ENCODE measurements at places on chromosomes 13 and 19.

- peaks cover 2% of the 10 kb centered on the region for H3K4me1 ChIP-seq
- H3K27me3 ChIP-seq, result no peaks in the 10 kb centered on the region
- H3K4me3 ChIP-seq, result no peak overlapping the region
- DNase-seq, result peak; percentile 76
- H3K27ac ChIP-seq, result no peak overlapping the region
These were observed 8.3 kb upstream of the SYCN start for GRCh38 chr19:39212375-39212742.

GRCh38 chr13:109275852-109276251 lies 510.5 kb downstream of the IRS2 start:
- no peaks in the 10 kb centered on the region for H3K4me1 ChIP-seq
- H3K27me3 ChIP-seq, result no peaks in the 10 kb centered on the region
- no peak overlapping the region for H3K27ac ChIP-seq
- no peak for DNase-seq
- no peaks in the 10 kb centered on the region for H3K36me3 ChIP-seq
- no peak overlapping the region for H3K4me3 ChIP-seq

DNA sequence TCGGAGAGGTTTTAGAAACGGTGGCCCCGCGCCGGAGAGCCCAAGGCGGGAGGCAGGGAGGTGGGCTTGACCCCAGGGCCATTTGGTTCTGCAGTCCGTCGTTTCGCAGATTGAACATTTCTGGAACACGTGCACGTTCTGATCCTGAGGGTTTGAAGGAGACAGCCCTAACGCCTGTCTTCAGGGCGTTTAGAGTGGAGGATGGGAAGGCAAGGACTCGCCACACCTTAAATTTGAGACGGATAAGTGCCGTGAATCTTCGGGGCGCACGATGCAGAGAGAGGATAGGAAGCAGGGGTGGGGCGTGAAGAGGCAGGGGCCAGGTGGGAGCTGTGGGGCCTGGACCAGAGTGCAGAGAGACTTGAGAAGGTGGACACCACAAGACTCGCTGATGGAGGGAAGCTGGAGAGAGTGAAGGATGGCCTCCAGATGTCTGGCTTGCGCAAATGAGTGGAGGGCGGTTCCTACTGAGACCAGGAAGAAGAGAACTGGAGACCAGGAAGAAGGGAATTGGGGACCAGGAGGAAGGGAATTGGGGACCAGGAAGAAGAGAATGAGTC lies 804 bp upstream of the MIER2 start:
- no peak overlapping the region for H3K27ac ChIP-seq
- peaks cover 9% of the 10 kb centered on the region for H3K27me3 ChIP-seq
- DNase-seq, result no peak
- H3K4me3 ChIP-seq, result peak overlapping the region; percentile 80

- no peaks in the 10 kb centered on the region for H3K27me3 ChIP-seq
- H3K36me3 ChIP-seq, result peaks cover 64% of the 10 kb centered on the region
- DNase-seq, result no peak
These were observed 53.0 kb downstream of the ARHGEF7 start for GRCh38 chr13:111168107-111168506.

GRCh38 chr13:46656786-46657185 lies 103.8 kb downstream of the LRCH1 start:
- no peaks in the 10 kb centered on the region for H3K27me3 ChIP-seq
- peaks cover 19% of the 10 kb centered on the region for H3K4me1 ChIP-seq
- DNase-seq, result no peak
- H3K4me3 ChIP-seq, result peak overlapping the region; percentile 25

DNA sequence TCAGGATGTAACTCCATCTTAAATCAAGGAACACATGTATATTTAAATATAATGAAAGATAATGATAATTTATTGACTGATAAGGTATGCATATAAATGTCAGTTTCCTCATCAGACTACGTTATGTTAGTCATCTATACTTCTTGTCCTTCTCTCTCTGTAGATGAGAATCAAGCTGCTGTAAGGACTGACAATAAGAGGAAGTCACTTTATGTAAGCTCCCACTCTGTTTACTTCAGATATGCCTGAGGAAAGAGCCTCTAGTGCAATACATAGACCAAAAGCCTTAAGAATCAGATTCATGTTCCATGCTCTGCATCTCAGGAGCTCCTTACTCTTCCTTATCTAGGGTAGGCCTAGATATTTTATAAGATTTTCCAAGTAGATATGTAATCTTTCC lies 9.6 kb upstream of the SLITRK6 start:
- H3K4me1 ChIP-seq, result no peaks in the 10 kb centered on the region
- DNase-seq, result no peak
- no peaks in the 10 kb centered on the region for H3K36me3 ChIP-seq
- H3K4me3 ChIP-seq, result no peak overlapping the region

- no peak for DNase-seq
- no peaks in the 10 kb centered on the region for H3K4me1 ChIP-seq
- H3K4me3 ChIP-seq, result no peak overlapping the region
These were observed 483.3 kb upstream of the SPRY2 start for GRCh38 chr13:80824229-80824628.

DNA sequence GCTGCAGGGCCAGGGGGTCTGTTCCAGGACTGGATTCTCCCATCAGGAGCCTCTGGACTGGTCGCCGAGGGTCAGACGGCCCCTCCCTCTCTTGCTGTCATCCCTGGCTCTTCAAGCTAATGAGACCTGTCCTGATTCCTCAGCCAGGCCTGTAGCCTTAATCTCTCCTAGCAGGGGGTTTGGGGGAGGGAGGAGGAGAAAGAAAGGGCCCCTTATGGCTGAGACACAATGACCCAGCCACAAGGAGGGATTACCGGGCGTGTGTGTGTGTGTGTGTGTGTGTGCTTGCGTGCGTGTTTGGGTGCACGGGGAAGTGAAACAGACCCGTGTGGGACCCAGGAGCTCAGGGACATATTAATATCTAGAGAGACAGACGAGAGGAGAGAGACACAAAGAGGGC lies 1.9 kb upstream of the CRX start:
- H3K27ac ChIP-seq, result no peak overlapping the region
- H3K27me3 ChIP-seq, result peaks cover 28% of the 10 kb centered on the region
- peaks cover 4% of the 10 kb centered on the region for H3K4me1 ChIP-seq

GRCh38 chr13:30256713-30257467 lies 50.5 kb downstream of the KATNAL1 start:
- no peak overlapping the region for H3K4me3 ChIP-seq
- H3K36me3 ChIP-seq, result peaks cover 16% of the 10 kb centered on the region
- no peak overlapping the region for H3K27ac ChIP-seq

- peaks cover 5% of the 10 kb centered on the region for H3K27me3 ChIP-seq
- DNase-seq, result no peak
- peak overlapping the region; percentile 19 for H3K27ac ChIP-seq
These were observed 11.9 kb upstream of the GARIN5A start for GRCh38 chr19:50488389-50489194.

DNA sequence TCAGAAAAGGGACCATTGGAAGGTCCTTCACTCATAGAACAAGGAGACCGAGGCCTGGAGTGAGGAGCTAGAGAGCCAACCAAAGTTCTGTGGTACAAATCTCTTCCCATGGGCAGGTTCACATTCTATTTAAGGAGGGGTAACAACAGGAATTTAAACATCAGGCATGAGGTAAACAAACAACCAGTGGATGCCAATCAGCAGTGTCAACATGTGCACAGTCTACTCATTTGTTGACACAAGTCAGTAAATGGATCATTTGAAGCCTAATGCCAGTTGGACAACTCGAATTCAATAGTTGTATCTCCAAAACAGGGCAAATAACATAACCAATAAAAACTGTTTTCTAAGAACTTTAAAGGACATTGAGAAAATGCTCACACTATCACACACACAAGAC lies 6.3 kb upstream of the DOCK9 start:
- H3K4me1 ChIP-seq, result peaks cover 34% of the 10 kb centered on the region
- H3K4me3 ChIP-seq, result no peak overlapping the region
- no peaks in the 10 kb centered on the region for H3K27me3 ChIP-seq
- peaks cover 8% of the 10 kb centered on the region for H3K36me3 ChIP-seq
- no peak overlapping the region for H3K27ac ChIP-seq
- no peak for DNase-seq

DNA sequence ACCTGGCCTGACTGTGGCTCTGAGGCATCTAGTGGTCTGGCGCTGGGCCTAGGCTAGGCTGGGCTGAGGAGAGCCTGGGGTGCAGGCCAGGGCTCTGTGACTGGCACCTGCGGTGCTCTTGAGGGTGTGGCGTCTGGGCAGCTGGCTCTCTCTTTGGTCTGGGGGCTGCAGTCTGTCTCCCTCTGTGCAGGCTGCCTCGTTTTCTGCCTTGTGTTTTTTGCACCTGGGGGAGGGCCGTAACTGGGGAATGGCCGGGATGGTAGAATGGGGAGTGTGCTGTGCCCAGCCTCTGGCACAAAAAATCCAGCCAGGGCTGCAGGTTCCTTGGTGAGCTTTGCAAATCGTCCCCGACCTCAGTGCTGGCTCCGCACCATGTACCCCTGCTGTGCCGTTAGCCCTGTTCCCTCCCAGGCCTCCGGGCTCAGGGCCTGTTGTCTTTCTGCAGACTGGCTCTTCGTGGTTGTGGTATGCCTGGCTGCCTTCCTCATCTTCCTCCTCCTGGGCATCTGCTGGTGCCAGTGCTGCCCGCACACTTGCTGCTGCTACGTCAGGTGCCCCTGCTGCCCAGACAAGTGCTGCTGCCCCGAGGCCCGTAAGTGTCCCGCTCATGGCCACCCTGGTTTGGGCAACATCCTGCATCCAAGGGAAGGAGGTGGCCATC lies 6.5 kb upstream of the USF2 start:
- H3K4me1 ChIP-seq, result peaks cover 17% of the 10 kb centered on the region
- peak; percentile 28 for DNase-seq
- no peak overlapping the region for H3K4me3 ChIP-seq
- H3K36me3 ChIP-seq, result peaks cover 2% of the 10 kb centered on the region
- H3K27ac ChIP-seq, result no peak overlapping the region
- no peaks in the 10 kb centered on the region for H3K27me3 ChIP-seq

GRCh38 chr13:97654236-97654635 lies 220.3 kb downstream of the RAP2A start:
- H3K4me1 ChIP-seq, result no peaks in the 10 kb centered on the region
- no peaks in the 10 kb centered on the region for H3K36me3 ChIP-seq
- peaks cover 3% of the 10 kb centered on the region for H3K27me3 ChIP-seq
- H3K27ac ChIP-seq, result no peak overlapping the region

DNA sequence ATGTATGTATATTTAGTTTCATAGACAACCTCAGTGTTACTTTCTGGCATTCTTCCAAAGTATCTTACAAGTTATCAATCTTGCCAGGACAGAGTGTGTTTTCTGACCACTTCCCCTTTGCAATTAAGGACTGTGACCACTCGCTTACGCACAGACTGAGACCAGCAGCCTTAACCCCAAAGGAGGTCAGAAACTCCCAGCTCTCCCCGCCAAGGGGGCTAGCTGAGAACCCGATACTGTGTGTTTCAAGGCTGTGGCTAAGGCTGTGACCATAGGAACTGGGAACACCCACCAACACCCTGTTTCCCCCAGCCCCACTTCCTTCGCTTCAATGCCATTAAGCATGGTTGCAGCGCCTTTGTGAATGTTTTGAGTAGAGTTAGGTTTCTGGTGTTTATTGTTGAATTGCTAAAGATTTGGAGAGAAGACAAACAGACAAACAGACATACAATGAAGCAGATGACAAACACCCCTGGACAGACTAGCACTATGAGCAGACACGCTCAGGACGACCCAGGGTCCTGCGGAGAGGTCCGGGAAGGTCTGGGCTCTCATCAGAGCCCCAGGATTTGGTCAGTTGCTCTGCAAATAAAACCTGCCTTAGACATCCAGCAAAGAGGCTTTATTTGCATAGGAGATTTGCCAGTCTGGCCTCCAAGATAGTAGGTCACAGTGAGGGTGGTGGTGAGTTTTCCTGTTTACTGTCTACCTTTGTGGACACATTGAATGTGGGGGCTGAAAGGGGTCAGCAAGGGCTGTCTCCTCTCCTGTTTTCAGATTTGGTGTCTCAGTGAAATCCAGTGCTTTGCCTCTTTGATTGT lies 25.0 kb upstream of the TNFSF11 start:
- H3K27ac ChIP-seq, result no peak overlapping the region
- peak overlapping the region; percentile 17 for H3K4me3 ChIP-seq
- H3K27me3 ChIP-seq, result no peaks in the 10 kb centered on the region
- DNase-seq, result no peak
- H3K36me3 ChIP-seq, result no peaks in the 10 kb centered on the region

DNA sequence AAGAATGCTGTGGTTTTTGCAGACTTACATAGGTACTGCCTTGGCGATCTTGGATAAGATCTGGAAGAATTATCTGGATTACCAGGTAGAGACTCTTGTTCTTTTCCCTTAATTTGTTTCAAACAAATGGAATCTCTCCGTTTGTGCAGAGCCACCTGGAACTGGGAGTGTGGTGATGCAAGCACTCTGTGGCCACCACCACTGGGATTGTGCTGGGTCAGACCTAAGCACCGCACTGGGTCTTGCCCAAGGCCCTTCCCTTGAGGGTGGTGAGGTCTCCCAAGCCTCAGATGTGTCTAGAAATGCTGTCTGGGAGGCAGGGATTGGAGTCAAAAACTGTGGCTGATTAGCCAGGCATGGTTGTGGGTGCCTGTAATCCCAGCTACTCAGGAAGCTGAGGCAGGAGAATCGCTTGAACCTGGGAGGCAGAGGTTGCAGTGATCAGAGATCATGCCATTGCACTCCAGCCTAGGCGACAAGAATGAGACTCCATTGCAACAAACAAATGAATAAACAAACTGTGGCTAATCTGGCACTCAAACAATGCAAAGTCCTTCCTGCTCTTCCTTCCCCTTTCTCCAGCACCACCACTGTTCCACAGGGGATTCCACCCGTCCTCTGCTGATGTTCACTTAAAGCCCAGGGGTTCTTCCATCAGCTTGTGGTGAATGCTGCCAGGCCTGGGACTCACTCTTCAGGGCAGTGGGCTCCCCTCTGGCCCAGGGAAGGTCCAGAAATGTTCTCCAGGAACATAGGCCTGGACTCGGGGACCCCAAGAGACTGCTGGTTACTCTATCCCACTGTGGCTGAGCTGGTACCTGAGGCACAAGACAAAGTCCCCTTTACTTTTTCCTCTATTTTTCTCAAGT lies 10.8 kb upstream of the CEACAM1 start:
- H3K4me1 ChIP-seq, result no peaks in the 10 kb centered on the region
- H3K4me3 ChIP-seq, result no peak overlapping the region
- no peak overlapping the region for H3K27ac ChIP-seq
- H3K27me3 ChIP-seq, result peaks cover 2% of the 10 kb centered on the region
- no peak for DNase-seq
- no peaks in the 10 kb centered on the region for H3K36me3 ChIP-seq
